ENCODE measurements at places on chromosomes 4 and X.

DNA sequence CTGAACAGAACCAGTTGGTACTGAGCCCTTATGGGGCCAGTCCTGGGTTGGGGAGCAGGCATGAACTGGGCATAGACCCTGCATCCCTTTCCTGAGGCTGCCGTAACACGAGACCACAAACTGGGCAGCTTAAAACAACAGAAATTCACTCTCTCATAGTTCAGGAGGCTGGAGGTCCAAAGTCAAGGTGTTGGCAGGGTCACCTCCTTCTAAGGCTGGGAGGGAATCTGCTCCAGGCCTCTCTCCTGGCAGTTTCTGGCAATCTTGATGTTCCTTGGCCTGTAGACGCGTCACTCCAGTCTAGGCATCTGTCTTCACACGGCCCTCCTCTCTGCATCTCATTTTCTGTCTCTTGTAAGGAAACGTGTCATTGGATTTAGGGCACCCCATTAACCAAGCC is 19.8 kb upstream of the SORCS2 start:
- DNase-seq, result no peak

GRCh38 chrX:109859651-109860050 is 126.6 kb upstream of the ACSL4 start:
- no peak for DNase-seq

DNA sequence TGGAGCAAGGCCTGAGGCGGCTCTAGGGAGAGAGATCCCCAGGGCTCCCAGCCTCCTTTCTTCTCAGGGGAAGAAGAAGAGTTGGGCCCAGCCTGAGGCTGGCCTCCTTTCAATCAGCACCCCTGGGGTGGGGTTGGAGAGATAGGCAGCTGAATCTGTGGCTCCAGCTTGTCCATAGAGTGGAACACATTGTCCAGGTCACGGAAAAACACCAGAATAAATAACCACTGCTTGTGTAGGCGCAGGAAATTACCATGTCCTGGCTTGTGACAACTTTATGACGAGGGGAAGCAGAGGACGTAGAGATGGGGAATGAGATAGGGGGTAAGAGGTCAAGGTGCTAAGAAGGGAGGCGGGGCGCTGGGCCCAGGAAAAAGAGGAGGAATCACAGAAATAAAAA is 80.8 kb upstream of the EFNB1 start:
- no peak for DNase-seq

GRCh38 chrX:88586317-88586716 is 160.7 kb upstream of the CPXCR1 start:
- DNase-seq, result no peak

DNA sequence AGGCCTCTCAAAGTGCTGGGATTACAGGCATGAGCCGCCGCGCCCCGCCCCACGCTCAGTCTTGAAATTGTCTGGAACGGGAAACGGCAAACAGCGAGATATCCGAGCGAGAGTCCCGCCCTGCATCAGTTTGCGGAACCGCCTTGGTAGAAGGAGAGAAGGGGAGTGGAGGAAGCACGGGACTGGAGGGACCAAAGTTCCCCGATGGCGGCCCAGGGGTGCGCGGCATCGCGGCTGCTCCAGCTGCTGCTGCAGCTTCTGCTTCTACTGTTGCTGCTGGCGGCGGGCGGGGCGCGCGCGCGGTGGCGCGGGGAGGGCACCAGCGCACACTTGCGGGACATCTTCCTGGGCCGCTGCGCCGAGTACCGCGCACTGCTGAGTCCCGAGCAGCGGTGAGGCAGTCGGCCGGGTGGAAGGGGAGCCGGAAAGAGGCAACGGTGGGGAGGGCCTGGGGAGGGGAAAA is at the start of gene BST1:
TSS of gene BST1 (plus strand) at position 125 of the 463 bp plus-strand sequence. CDS start at position 205, 80 bp downstream.
- peak; percentile 28 for DNase-seq

DNA sequence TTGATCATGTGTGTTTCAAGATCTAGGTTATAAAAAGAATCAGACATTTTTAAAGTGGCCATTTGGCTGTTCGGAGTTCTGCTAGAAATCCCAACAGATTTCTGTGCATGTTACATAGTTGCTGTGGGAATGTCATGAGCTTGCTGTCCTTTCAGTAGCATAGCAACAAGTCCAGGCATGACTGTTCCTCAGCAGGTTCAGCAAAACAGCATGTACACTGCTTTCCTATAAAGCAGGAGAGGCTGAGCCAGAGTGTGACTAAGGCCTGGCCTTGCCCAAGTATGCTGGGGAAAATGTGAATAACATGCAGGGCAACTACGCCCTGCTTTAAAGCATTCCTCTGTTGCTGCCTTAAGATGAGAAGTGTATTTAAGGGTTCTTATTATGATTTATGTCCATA is 217.1 kb upstream of the SMIM31 start:
- DNase-seq, result no peak

DNA sequence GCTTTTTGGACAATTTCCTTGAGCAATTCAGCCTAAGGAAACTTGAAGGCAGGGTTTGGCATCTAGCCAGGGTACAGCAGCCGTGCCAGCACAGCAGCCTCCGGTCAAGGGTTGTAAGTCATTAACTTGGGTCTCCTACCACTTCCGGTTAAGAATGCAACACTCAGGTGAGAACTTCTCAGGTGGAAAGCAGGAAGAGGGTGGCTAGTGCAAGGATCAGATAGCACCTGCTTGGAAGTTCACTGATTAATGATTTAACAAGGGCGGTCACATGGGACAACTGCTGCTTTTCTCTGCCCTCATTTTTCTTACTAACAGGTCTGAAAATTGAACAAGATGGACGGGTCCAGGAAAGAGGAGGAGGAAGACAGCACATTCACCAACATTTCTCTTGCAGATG is 30.1 kb upstream of the SCOC start:
- DNase-seq, result no peak

GRCh38 chr4:154643493-154643892 is 31.0 kb upstream of the FGG start:
- DNase-seq, result no peak

- DNase-seq, result no peak
These were observed 75.1 kb upstream of the DDX3X start for GRCh38 chrX:41258871-41259270.

- DNase-seq, result no peak
These were observed 4.4 kb downstream of the PLAC1 start for GRCh38 chrX:134653835-134654234.

DNA sequence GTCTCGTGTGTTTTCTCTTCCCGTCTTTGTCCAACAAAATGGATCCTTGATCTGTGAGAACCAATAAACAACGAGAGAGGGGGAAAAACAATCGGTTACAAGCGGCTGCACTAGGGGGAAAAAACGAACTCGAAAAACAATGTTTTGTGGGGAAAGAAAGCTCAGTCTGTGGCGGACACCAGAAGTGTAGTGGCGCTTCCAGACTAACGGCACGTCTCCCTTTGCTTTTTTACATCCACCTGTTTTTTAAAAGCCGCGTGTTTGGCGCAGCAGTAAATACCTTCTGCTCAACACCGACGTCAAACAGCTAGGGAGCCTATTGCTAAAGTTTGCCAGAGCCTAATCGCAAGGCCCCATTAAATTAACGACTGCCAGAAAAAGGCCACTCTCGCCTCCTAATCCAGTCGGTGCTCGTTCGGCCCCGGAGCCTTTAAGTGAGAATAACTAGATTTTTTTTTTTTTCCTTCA is 3.3 kb downstream of the NKX6-1 start:
- no peak for DNase-seq

DNA sequence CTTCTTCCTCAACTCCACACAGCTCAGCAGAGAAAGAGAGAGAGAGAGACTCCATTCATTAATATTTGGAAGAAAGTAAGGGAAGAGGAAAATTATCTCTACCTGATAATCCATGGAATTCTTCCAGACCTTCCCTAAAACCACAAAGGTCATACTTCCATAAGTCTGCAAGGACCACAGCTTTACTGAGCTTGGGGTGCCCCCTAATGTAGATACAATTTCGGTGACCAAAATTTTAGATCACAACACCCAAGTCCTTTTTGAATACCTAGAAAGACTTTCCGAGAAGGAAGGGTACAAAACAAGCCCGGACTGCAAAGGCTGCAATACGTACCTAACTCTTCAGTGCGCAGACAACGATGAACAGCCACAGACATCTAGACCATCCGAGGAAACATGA is 523.9 kb downstream of the GLUD2 start:
- DNase-seq, result no peak

GRCh38 chrX:65266482-65266881 is 268.1 kb downstream of the LAS1L start:
- no peak for DNase-seq

GRCh38 chr4:139278912-139279759 is 889 bp downstream of the MGARP start:
- DNase-seq, result no peak

DNA sequence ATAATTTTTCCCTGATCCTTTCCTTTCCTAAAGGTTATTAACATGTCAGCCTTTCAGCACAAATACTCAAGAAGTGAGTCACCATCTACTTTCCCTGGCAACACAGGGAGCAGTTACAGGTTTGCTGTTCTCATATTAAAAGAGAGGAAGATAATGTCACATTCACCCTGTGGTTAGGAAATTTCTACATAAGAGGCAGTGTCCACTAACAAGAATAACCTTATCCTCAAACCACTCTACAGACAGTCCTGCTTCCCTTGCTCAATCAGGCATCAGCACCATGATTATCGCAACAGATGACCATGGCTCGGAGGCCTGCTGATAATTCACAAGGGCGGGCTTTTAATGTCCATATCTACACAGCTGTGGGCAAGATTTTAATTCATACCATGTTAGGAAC is 30.9 kb downstream of the RNF150 start:
- DNase-seq, result no peak

- DNase-seq, result no peak
These were observed 22.6 kb upstream of the UBA1 start for GRCh38 chrX:47170861-47171692.

GRCh38 chr4:10729366-10729765 is 44.8 kb upstream of the CLNK start:
- DNase-seq, result no peak

DNA sequence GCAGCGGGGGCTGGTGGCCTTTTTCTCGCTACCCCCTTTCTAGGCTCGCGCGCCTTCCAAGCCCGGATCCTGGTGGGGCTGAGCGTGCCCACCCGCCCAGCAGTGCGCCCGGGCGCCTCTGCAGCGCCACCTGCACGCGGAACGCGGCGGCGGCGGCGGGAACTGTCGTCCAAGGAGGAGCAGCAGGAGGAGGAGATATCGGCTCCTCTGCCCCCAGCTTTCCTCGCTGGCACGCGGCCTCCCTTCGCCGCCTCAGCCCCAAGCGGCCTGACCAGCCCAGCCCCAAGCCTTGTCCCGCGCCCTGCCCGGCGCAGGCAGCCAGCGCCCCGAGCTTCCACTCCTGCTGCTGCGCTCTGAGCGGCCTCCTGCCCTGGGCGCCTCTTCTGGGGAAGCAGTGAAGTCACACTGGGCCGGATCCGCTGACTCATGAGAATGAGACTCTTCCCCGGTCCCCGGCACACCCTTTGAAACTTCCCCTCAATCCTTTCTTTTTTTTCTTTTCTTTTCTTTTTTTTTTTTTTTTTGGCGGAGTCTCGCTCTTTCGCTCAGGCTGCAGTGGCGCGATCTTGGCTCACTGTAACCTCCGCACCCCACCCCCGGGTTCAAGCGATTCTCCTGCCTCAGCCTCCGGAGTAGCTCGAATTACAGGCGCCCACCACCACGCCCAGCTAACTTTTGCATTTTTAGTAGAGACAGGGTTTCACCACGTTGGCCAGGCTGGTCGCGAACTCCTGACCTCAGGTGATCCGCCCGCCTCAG is 10.6 kb upstream of the ELF4 start:
- peak; percentile 61 for DNase-seq

GRCh38 chr4:154076921-154077320 is 288.0 kb upstream of the SFRP2 start:
- no peak for DNase-seq

DNA sequence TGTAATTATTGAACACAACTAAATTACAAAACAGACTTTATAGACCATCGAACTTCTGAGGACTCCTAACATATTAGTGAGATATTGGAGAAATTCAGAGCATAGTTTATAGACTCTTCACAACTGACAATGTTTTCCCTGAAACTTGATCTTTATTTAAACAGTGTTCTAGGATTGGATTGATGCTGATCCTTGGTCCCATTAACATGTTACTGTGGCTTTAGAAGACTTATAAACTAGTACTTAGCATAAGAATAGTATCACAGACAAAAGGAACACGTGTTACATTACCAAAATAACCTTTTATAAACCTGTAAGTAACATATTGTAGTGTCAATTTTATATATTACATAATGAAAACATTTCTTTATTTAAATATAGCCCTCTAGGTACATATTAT is 689.6 kb downstream of the CCSER1 start:
- DNase-seq, result no peak

DNA sequence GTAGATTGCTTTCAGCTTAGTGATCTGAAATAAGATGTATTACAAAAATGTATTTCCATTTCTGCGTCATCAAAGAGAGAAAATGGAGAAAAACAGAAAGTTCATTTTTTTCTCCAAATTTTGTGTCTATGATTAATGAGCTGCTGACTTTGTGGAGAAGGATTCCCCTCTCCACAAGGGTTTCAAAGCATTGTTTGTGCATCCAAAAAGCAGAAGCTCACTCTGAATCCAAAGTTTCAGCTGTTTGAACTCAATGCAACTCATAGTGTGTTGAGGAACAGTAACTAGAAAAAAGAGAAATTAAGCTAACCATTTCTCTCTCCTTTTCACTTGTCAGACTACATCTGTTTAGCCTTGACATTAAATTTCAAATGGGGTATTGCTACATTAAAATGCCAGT is 62.9 kb upstream of the SLC7A11 start:
- no peak for DNase-seq

- DNase-seq, result no peak
These were observed 31.4 kb upstream of the SLC25A31 start for GRCh38 chr4:127698789-127699200.

DNA sequence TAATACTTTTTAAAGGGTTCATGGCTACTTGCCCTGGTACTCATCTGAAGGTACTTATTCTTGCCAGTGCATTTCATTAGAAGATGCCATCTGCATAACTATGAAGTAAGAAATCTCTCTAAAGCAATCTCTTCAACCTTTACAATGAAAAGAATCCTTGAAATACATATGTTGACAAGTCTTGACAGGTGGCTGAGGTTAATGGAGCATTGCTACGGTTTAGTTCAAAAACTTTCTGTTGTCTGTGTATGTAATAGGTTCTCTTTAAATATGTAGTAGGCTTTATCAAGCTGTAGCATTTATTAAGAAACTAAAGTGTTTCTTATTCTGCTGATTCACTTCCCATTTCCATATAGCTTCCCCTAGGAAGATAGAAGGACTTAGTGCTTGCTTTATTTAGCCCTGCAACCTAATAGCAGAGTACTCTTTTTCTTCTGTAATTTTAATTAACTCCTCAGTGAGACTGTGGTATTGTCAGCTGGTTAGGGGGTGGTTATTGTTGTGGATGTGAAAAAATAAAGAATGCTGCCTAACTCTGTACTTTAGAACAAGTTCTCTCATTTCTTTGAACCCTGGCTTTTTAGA is 39.3 kb downstream of the SLAIN2 start:
- no peak for DNase-seq

DNA sequence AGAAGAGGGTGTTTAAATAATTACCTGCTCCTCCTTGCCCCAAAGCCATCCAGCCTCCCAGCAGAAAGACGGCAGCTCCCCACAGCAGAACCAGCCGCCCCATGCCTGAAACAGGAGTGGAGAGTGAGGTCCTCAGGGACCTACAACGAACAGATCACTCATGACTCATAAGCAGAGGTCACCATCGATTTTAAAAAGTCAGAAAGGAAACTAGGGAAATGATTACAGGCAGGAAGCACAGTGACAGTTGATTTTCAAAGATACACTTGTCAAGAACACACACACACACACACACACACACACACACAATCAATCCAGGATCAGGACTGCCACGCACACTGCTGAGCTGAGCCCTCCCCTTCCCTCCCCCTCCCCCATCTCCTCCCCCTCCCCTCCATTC is at the start of gene CRLF2:
TSS of gene CRLF2 (minus strand) at position 118 of the 400 bp plus-strand sequence. CDS start at position 103, 15 bp downstream.
- DNase-seq, result no peak
